Colonic mucosa (tissue), 4 donors: ENCODE measurements at places on chromosomes 11 and 22. TPM values are rescaled to one million over a fixed set of nuclear protein-coding genes. Genes with fewer than 3 reads are reported as not detected.

DNA sequence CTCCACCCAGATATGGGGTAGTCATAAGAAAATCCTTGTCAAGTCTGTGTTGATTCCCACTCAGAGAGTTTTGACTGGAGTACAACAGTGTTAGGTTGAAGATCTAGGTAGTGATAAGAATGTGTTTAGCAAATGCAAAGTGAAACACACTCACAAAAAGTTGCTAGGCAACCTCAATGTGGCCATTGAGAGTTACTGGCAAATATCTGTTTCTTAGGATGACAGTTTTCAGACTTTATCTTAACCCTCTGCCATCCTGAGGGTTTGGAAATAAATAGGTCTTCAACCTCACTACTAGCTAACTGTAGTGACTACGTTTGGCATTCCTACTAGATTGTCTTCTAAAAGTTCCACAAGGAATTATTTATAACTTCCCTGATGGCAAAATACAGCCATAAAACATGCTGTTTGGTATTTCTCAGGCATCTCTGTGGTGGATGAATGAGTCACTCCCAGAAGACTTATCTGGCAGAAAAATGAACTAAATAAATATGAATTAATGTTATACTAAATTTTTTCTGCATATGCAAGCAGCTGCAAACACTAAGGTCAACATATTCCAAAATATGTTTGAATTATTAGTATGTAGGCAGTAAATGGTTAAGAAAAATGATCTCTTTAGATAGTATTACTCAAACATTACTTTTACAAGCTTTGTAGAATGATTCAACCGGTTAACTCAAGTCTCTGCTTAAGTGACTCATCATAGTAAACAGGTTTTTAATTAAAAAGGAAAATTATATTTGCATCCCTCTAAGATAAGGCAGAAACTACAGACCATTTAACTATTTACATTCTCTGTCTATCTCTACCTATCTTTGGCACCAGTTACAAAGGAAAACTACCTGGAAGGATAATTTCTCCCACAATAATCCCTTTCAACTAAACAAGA lies 17.1 kb upstream of the SYTL2 start:
- no peak for DNase-seq

DNA sequence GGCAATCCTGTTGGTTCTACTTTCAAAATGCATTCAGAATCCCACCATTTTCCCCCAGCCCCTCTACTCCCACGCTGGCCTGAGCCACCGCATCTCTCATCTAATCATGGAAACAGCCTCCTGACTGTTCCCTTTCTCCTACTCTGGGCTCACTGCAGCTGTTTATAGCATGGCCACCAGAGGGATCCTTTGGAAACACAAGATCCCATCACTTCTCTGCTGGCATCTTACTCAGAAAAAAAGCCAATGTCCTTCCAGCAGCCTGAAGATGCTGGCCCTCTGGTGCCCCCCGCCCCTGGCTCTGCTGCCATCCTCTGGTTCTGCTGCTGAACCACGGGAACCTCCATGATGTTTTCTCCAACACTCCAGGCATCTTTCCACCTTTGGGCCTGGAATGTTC lies 11.1 kb downstream of the MS4A8 start:
- DNase-seq = no peak

GRCh38 chr11:134475951-134476350 lies 63.9 kb upstream of the B3GAT1 start:
- DNase-seq = no peak

GRCh38 chr11:121300972-121301699 lies 8.6 kb downstream of the SC5D start:
- no peak for DNase-seq

- no peak for DNase-seq
Observed at GRCh38 chr22:21778705-21779363, 43.2 kb upstream of the YPEL1 start.

The ST14 gene
- 604 TPM for total RNA-seq
